ENCODE measurements at places on chromosomes 1 and 21.
A peak's percentile ranks its signal among the peaks of the same experiment; 100 is the strongest.

GRCh38 chr1:159951551-159951950 is 2.5 kb downstream of the SLAMF9 start:
- DNase-seq, result no peak

DNA sequence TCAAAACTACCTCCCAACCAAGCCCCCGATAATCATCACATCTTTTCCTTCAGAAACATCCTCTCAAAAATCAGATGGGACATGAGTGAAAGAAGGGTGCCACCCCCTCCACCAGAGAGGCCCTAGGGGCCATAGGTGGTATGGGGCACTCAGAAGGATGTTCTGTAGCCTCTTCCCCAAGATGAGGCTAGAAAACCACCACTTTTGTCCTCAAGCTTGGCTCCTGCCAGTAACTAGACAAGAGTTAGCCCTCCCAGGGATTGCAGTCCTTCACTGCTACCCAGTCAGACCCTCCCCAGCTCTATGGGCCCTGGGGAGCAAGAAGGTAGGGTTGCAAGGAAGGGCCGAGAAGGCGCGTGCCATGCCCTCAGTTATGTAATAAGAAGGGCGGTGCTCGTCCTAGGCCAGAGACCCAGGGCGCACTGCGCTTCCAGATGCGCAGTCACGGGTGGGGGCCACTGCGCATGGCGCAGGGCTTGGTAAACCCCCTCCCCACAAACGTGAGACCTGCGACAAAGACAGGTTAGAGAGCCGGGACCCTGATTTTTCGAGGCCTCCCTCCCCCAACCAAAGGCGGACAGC is 69.7 kb downstream of the CD46 start:
- DNase-seq, result no peak

GRCh38 chr1:58434181-58434580 is 112.3 kb downstream of the OMA1 start:
- DNase-seq, result no peak

DNA sequence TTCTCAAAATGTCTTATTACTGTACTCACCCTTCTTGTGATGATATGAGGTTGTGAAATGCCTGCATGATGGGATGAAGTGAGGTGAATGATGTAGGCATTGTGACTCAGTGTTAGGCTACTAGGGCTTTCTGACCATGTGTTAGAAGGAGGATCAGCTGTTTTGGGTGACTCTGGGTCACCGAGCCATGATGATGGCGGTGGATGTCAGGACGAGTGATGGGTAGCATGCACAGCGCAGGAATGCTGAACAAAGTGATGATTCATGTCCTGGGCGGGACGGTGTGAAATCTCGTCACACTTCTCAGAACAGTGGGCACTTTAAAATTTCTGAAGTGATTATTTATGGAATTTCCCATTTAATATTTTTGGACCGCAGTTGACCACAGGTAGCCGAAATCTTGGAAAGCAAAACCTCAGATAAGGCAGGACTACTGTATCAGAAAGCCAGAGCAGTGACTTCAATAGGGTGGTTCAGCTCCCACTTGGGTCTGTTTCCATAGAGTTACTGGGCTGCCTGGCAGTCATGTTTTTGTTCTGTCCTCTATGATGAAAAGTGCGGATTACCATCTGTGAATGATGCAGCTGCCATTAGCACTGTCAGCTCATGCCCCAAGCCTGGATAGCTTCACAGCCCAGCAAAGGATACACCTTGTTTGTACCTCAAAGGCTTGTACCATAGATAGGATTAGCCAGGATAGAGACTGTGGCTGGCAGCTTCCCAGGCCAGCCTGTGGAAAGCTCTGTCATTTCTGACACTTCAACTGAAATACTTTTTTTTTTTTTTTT is 26.6 kb downstream of the IL6R start:
- peak; percentile 40 for DNase-seq

DNA sequence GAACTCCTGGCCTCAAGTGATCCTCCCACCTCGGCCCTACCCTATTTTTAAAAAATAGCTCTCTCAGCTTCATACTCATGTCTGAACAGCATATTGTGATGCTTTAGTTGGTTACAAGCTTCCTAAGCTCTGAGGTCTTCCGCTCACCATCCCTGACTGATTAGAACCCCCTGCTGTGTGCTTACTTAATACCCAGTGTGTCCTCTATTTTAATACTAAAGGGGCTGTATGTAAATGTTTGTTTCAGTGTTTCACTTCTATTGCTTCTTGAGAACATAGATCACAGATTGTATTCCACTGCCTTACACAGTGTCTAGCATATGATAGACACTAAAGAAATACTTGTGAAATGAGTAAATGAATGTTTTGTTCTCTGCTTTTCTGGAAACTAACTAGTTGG is 29.8 kb downstream of the ZYG11B start:
- DNase-seq, result no peak

DNA sequence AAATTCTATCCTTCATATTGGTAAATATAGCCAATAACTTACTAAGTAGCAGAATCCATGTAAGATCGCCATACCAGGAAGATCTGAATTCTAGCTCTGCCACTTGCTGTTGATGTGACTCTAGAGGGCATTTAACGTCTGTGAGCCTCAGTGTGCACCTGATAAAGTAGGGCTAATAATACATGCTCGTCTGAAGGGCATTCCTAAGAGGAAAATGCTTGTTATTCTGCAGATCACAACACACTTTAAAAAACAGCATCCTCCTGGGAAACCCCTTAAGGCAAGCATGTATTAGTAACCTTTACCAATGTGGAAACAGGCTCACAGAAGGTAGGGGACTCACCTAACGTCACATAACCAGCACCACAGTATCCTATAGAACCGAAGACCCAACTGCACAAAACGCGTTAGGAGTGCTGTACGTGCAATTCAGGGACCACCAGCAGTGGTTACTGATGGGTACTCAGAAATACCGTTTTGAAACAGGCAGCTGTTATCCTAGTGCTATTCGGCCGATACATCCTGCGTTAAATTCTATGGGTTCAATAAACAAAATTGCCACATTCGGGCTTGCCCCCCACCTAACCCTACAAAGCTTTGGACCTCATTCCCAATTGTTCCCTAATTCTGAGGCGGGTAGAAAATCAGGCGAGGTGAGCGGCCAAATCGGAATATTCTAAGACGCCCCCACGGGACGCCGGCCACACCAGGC is 758 bp downstream of the DEPDC1 start:
- DNase-seq, result peak; percentile 23

- no peak for DNase-seq
These were observed 43.1 kb upstream of the CCSAP start for GRCh38 chr1:229385853-229386456.

GRCh38 chr1:201021630-201022492 is 1.7 kb downstream of the KIF21B start:
- DNase-seq, result no peak

GRCh38 chr1:193313354-193314140 is 127.1 kb upstream of the B3GALT2 start:
- no peak for DNase-seq
